ENCODE measurements at places on chromosomes 6 and 20. TPM values are rescaled to one million over a fixed set of nuclear protein-coding genes. Genes with fewer than 3 reads are reported as not detected.

DNA sequence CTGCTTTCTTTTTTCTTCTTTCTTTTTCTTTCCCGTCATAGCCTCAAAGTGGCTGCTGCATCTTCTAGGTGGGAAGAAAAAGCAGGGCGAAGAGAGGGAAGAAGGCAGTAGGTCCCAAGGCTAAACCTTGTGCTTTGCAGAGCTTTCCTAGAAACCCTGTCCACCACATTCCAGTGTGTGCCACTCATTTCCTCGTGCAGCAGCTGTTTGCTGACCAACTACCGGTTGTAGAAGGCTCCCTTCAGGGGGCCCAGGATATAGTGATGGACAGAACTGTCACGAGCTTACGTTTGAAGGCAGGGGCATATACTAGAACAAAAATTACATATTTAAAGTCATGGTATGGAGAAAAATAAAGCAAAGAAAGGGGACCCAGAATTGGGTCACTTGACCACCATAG lies 103.0 kb downstream of the SASH1 start:
- no peak for DNase-seq

DNA sequence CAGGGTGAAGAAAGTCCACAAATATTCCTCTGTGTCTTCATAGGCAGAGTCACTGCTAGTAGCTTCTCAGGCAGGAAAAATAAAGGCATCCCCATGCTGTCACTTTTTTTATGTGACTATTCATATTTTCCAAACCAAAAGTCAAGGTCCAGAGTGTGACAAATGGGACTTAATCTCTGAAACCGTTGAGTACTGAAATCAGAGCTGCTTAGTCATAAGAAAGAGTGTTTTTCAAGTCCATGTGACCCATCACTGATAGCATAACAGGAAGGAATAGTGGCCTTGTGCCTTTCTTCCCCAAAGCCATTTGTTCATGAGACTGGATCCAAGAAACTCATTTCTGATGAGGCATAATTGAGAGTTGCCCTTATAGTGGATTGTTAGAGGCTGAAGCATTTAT lies 210.3 kb upstream of the TSHZ2 start:
- no peak for DNase-seq

The ARFGEF3 gene
- 0.82 TPM for total RNA-seq

The NSFL1C gene
- total RNA-seq = 33.3 TPM

- no peak for DNase-seq
Measured at GRCh38 chr6:16244446-16244845, 6.1 kb downstream of the GMPR start.

GRCh38 chr20:48129345-48129942 lies 344.2 kb upstream of the SULF2 start:
- no peak for DNase-seq

GRCh38 chr6:44185953-44186634 lies 27.5 kb downstream of the CAPN11 start:
- no peak for DNase-seq

The ACOT13 gene
- 34.1 TPM for total RNA-seq

The LY6G6F gene
- total RNA-seq = not detected

- DNase-seq = no peak
Measured at GRCh38 chr6:29925727-29926412, 16.5 kb upstream of the HLA-A start.

The ATAT1 gene
- 1.8 TPM for total RNA-seq

GRCh38 chr6:163438298-163438939 lies 23.9 kb downstream of the QKI start:
- DNase-seq = no peak

- DNase-seq = no peak
Measured at GRCh38 chr6:166907373-166907841, 48.9 kb downstream of the RNASET2 start.

DNA sequence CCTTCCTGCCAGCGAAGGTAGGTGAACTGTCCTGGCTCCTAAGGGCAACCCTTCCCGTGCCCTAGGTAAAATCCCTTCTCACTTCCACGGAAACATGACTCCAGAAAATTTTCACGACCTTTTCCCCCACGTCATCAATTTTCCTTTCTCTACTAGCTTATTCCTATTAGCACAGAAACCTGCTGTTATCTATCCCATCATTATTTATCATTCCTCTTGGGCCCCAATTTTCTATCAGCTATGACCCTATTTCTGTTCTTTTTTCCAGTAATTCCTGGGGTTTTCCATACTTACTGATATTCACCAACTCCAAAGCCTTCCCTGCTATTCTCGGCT lies 23.8 kb upstream of the GCM1 start:
- no peak for DNase-seq

The MMP24 gene
- 0.32 TPM for total RNA-seq

DNA sequence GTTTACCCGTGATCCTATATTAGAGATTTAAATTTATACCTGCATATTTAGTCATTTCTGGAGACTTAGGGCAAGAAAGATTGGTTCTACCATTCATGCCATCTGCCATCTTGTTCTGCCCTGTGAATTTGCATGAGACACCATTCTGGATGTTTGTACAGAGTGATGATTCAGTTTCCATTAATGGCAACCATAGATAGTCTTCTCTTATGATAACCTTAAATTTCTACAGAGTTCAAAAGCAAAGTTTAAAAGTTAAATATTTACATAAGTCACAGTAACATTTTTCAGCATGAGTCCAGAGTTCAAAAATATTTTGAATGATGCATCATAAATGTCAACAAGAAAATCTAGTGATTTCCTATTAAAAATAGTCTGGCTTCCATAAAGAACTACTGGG lies 23.2 kb downstream of the PLCB1 start:
- no peak for DNase-seq

GRCh38 chr6:119129968-119130484 lies 51.6 kb upstream of the FAM184A start:
- DNase-seq = no peak

The ABHD16B gene
- total RNA-seq = not detected

Measured in SK-MEL-5 (cell line).